ENCODE measurements at places on chromosomes 16 and 17.

GRCh38 chr17:67474081-67474661 is 97.1 kb downstream of the PITPNC1 start:
- no peak for DNase-seq

DNA sequence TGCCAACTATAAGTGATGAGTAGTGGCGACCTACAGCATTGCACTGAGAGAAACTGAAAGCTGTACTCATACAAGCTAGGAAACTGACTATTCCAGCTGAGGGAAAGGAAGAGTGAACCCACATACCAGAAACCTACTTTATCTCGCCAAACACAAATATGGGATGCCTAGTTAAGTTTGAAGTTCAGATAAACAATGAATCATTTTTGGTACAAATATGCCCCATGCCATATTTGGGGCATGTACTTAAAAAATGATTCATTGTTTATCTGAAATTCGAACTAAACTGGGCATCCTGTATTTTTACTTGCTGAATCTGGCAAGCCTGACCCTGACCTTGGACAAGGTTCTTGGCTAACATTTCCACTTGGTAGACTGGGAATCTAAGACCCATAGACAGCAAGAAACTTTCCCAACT is 527.8 kb upstream of the PSMD7 start:
- DNase-seq = no peak

DNA sequence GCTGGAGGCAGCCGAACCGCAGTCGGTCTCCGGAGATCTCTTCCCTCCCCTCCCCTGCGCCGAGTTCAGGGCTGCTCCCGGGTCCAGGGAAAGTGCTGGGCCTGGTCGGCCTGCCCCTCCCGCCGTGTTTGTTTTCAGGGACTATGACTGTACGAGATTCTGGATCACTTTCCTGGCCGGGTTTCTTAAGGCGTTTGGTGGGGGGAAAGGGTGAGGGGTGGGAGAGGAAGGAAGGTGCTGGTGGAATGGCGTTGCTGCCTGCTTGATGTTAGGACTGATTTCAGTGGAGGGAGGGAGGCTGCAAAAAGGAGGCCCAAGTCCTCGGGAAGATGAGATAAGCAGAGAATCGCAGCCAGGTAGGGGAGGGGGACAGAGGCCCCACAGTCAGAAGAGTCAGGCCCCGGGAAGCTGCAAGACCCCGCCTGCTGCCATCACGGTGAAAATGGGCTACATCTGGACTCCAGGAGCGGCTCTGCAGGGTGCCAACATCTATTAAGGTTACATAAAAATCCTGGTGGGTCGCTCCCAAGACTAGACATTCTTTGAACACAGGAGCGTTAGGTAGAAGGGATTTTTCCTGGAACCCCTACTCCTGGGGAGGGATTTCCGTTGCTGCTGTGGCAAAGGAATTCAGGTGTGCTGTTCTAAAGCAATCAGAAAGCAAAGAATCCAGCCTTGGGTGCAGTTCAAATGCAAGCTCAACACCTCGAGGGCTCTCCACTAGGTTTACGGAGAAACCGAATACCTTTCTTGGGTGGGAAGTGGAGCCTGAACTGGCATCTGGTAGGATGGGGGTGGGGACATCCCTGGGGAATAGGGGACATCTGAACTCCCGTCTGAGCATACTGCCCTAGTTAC is 1.2 kb downstream of the ARHGAP44 start:
- no peak for DNase-seq

- DNase-seq = no peak
These were observed 396 bp upstream of the HOXB7 start for GRCh38 chr17:48611213-48611612.

- no peak for DNase-seq
These were observed 8.8 kb downstream of the SCIMP start for GRCh38 chr17:5225668-5226457.

DNA sequence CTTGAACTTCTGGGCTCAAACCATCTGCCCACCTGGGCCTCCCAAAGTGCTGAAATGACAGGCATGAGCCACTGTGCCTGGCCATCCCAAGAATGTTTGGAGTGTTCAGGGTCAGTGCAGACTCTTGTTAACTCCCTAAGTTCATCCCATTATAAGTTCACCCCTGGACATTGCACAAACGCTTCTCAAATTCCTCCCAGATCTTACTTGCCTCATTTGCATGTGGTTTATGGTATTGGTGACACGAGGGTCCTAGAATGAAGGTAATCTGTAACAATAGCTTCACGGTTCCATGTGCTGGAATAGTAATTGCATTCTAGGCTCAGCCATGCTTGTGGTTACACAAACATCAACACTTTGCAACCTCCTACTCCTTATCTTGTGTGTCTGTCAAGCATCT is 5.0 kb upstream of the CCDC42 start:
- DNase-seq = no peak

GRCh38 chr16:4026854-4027253 is 89.4 kb downstream of the ADCY9 start:
- DNase-seq = no peak

GRCh38 chr17:77311371-77311981 is 170.7 kb downstream of the SEC14L1 start:
- no peak for DNase-seq

DNA sequence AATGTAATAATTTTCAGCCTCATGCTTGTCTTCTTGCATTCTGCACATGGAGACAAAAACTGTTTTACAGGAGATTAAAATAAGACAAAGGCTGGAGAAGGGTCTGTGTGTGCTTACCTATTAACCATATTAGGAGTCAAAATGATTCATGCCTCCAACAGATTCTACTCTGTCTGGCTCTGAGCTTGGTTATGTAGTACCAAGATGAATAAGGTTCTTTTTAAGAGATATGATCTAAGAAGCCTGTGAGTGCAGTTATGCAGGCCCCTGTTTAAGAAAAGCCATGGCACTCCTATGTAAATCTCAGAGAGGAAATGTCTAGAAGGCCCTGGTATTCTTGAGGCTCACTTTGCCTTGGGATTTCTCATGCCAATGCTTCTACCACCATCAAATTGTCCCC is 486.6 kb upstream of the CDH11 start:
- DNase-seq = no peak

Measured in cerebellar nuclear complex (tissue), 1 donor.